ENCODE measurements at places on chromosomes 11 and 22.

GRCh38 chr11:113278481-113278880 lies 35.9 kb upstream of the TTC12 start:
- DNase-seq, result no peak

- DNase-seq, result no peak
Measured at GRCh38 chr11:110425751-110426545, 3.8 kb upstream of the FDX1 start.

GRCh38 chr22:20089977-20090729 lies 10.1 kb downstream of the DGCR8 start:
- no peak for DNase-seq

- DNase-seq, result peak; percentile 3
Measured at GRCh38 chr11:120034881-120035630, 102.9 kb downstream of the TRIM29 start.

- DNase-seq, result no peak
Measured at GRCh38 chr11:5239046-5239445, 4.8 kb upstream of the HBD start.

- no peak for DNase-seq
Measured at GRCh38 chr11:94275961-94276360, 28.4 kb upstream of the IZUMO1R start.

GRCh38 chr11:93623920-93624319 lies 37.6 kb upstream of the CEP295 start:
- no peak for DNase-seq

DNA sequence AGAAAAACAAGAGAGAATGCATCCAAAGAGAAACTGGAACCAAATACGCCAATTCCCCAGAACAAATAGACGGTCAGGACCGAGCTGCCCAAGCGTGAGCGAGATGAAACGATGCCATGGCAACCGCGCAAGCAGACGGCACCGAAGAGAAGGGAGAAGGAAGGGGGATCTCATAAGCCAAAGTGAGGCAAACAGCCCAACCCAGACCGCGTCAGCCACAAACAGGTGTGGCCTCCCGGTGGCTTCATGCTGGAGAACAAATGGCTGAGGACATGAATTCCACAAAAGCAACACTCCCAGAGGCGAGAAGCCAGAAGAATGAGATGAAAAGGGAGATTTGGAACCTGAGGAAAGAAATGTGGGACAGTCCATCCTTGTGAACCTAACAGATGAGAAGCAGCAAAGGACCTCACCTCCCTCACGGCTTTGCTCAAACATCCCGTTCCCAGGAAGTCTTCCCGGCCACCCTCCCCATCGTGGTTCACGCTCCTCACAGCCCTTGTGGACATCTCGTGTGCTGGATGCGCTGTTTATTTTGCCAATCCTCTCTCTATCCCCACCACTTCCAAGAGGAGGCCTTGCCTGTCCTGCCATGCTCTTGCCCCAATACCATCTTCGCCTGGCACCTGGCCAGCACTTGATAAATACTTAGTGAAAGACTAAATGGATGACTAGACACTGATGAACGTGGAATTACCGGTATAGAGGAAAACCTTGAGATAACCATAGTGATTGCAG lies 89.1 kb upstream of the RTL6 start:
- DNase-seq, result no peak

DNA sequence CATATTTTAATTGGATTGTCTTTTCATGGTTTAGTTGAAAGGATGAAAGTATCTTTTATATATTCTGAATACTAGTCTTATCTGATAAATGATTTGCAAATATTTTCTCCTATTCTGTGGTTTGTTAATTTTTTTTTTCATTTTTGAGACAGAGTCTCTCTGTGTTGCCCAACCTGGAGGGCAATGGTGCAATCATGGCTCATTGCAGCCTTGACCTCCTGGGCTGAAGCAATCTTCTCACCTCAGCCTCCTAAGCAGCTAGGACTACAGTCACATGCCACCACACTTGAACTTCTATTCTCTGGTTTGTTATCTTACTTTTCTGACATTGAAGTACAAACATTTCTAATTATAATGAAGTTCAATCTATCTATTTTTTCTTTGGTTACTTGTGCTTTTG lies 30.0 kb upstream of the FAR1 start:
- no peak for DNase-seq

DNA sequence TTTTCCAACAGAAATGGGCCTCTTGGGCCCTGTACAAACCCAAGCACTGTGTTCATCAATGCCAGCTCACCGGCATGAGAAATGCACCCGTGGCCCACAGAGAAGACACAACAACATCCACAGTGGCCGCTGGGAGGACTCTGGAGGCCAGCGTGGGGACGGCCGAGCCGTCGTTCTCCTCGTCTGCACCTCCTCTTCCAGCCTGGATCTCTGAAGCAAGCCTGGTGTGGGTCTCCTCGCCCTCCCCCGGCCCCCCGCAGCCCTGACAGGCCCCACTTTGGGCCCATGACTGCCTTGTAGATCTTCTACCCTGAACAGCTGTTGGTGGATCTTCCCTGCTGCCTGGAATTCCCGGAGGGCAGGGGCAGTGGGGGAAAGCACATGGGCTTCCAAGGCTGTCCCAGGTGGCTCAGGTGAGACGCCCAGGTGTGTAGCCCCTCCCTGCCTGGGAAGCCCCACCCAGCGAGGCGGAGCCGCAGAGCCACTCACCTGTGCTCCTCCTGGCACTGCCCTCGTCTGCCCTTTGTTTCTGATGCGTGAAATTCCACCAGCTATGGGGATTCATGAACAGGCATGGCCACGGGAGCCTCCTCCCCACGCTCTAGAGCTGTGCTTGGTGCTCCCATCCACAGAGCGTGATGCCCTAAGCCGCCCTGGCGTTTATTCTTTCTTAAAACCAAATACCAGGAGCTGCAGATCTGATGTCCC lies 225.9 kb downstream of the BRD1 start:
- DNase-seq, result no peak

DNA sequence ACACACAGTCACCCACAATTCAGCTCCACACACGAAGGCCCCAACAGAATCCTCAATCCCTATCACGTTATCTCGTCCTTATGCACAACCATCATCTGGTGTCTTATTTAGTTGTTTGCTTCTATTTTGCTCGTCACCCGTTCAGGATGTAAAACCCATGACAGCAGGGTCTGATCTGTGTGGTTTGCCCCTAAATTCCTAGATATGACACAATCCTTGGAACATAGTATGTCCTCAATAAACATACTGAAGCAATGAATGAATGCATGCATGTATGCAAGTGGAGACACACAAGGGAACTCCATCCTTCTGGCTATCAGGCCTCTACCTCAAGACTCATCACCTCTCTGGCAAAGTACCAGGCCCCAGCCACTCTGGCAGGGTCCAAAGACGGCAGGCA lies 20.2 kb downstream of the STARD10 start:
- DNase-seq, result no peak

DNA sequence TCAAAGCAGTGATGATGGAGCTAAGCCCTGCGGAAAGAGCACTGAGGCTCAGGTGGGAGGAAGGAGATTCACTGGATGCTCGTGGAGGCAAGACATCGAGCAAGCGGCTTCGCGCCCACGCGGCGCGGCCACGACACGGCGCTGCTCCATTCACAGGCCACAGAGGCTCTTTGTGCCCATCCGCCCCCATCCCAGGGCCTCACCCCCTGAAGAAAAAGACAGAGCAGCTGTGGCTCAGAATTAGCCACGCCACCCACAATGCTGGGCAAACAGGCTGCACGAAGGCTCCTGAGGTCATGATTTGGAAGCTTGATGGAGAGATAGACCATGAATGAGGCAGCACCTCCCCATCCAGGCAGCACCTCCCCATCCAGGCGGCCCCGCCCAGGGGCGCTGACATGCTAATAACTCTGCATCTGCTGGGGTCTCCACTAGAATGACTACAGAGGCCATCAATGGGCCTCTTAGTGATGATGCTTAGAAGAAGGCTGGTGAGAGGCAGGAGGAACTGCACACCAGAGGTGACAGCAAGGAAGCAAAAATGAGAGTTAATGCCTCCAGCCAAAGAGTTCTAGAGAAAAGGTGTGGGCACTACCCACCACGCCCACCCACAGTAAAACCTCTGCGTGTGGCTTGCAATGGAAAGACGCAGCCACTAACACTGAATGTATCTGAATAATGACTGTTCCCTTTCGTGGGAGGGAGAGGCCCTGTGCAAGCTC lies 43.5 kb downstream of the MYH9 start:
- DNase-seq, result no peak

DNA sequence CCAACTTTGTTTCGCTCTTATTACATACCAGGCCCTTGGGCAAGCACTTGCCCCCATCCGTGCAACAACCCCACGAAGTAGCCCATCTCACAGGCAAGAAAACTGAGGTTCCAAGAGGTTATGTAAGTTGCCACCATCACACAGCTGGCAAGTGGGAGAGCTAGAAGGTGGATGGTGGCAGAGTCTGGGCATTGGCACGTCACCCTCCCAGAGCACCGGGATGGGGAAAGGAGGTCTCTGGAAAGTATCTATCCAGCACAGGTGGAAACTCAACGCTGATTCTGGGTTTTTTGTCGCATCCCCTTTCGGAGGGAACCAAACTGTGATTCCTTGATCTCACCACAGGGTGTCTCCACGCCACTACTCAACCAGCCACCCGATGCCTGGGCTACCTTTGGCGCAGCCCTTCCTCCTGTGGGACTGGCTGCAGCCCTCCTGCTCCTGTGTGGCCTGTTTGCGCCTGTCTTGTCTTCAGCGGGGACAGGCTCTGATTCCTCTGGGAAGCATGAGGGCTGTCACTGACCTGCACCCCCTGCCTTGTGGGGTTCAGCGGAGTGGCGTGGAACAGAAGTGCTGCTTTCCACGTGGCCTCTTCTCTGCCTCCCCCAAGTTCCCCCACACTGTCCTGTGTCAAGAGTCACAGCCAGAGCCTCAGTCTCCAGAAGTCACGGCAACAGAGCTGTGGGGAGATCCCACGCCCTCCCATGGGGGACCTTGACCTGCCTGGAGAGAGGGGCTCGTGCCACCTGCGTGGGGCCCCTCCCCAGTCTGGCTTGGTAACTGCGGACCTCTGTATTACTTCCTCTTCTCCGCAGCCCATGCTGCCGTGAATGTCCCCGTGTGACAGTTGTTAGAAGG lies 34.4 kb upstream of the TRIM29 start:
- DNase-seq, result peak; percentile 85

- peak; percentile 42 for DNase-seq
Measured at GRCh38 chr22:20243537-20244249, 24.4 kb downstream of the RTN4R start.

DNA sequence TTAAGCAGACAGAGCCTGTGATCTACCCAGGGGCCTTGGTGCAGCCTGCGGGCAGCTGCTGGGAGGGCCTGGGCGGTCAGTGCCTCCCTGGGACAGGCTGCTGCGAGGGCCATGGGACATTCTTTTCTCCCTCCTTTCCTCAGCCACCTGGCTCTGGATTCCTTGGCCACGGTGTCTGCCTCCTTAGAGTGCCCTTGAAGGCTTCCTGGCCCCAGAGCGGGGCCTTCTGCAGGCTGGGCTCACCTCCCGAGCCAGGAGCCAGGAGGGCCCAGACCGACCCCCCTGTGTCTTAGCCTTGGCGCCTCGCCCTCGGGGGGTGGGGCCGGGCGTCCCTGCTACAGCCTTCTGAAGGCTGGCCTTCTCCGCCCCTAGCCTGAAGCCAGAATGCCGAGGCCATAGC lies 231.2 kb downstream of the TBC1D22A start:
- peak; percentile 87 for DNase-seq

DNA sequence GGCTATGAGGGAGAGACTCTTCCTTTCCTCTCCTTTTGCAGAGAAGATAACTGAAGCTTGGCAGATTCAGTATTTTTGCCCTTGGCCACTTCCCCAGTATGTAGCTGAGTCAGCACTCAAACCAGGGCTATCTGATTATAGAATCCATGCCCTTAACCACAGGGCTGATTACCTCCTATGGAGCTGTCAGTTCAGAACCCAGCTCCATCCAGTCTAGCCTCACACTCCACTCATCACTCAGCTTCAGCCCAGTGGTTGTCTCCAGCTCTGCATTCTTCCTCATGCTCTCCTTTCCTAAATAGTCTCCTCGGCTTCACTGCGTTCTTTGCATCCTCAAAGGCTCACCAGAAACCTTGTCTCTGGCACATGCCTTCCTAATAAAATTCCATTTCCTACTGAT lies 151.6 kb upstream of the BLID start:
- peak; percentile 72 for DNase-seq

GRCh38 chr11:41273908-41274307 lies 185.5 kb downstream of the LRRC4C start:
- DNase-seq, result no peak

GRCh38 chr11:125180413-125181305 lies 16.1 kb downstream of the PKNOX2 start:
- DNase-seq, result peak; percentile 69

All from ELF-1 (cell line).